AG10803 (cell line): ENCODE measurements at places on chromosomes 11 and 22.
A peak's percentile ranks its signal among the peaks of the same experiment; 100 is the strongest.

DNA sequence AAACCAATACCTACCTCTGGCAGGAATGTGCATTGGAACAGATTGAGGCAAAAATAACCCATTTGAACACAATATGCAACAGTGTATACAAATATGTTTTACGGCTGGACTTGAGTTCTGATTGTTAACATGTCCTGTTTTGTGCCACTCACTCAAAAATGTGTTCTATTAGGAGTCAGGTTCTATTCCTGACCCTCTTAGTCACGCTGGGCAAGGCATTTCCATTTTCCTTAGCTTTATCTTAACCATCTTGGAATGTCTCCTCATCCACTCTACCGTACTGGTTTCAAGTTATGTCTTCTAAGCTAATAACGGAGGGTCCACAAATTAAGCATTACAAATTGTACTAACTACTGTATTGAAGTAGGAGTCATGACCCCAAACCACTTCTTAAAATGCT, 78.6 kb downstream of the MAML2 start:
- DNase-seq = no peak

- peak; percentile 69 for DNase-seq
Measured at GRCh38 chr11:11843211-11843621, 1.4 kb downstream of the USP47 start.

- DNase-seq = peak; percentile 79
Measured at GRCh38 chr22:43777286-43777685, 34.8 kb downstream of the EFCAB6 start.

DNA sequence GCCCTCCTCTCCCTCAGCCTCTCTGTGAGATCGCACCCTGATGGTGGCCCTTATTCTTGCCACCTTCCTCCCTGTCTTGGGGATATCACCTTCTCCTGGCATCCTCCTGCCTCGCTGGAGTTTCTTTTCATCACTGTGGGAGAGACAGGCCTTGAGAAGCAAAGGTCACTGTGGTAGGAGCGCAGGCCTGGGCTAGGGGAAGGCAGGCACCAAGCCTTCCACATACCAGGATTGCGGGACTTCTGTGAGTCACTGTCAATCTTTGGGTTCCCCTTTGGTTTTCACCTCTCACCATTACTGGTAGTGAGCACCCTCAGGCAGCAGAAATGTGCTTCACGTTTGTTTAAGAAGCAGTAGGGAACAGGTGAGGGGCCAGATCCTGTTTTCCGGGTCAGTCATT, 31.2 kb upstream of the B3GAT1 start:
- DNase-seq = no peak

DNA sequence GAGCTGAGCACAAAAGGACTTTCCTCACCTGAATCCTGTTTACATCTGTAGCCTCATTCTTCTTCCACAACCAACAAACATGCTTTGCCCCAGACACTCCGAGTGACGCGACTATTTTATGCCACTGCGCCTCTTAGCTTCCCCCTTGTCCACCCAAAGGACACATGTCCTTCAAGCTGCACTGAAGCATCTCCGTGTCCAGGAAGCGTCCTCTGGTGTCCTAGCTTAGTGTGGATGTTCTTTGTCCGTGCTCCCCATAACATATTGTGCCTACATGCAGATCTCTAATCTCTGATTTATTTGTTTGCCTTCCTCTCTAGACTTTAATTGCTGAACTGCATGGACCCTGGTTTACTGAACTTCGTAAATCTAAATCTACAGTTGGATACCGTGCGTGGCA, 20.1 kb upstream of the CECR2 start:
- DNase-seq = no peak

- no peak for DNase-seq
Measured at GRCh38 chr11:15406851-15407351, 292.2 kb downstream of the INSC start.

DNA sequence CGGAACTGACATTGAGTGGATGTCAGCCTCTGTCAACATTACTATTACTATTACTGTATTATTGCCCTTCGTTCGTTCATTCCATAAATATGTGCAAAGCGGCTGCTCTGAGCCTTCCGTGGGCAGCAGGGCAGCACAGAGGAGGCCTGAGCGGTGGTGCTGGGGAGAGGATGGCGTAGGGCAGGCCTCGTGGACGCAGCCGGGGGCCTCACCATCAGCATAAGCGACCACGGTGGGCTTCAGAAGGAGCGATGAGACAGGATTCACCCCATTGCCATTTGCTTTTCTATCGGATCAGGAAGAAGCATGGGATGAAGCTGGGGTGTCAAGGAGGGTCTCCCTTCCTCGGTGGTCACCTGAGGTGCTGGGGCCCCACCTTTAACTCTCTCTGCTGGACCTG, 22.7 kb downstream of the ANO1 start:
- DNase-seq = no peak

DNA sequence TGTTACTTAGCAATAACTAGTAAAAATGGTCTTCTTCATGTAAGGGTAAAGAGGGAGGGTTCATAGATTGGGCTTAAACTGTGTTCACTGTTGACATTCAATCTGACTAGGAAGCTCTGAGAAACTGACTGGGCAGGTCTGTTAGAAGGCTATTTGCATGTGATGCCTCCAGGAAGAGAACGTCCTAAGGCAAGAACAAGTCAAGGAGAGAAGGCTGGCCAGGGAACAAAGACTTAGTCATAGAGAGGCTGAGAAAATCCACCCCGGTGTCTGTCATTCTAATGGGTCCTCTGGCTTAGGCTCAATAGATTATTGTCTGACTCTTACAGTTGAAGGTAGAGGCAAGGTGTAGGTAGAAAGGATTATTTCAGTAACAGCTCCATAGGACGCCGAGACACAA, 50.3 kb upstream of the CD44 start:
- DNase-seq = no peak

DNA sequence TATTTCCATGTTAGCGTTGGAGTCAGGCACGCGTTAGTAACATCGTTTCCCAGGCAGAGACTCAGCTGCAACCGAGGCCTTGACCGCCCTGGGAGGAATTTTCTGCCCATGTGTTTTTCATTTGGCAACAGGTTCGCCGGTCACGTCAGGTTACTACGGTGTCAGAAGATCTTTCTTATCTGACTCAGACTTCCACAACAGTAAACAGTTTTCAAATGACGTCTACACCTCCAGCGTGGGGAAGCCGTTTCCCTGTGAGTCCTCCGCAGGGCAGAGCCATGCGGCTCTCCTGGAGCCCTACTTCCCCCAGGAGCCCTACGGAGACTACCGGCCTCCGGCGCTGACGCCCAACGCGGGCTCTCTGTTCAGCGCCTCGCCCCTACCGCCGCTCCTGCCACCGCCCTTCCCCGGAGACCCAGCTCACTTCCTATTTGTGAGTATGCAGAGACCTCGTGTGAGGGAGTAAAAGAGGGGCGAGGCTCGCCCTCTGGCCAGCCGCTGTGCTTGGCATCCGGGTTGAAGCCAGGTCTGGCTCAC, 14.3 kb upstream of the POU2AF3 start:
- DNase-seq = no peak

DNA sequence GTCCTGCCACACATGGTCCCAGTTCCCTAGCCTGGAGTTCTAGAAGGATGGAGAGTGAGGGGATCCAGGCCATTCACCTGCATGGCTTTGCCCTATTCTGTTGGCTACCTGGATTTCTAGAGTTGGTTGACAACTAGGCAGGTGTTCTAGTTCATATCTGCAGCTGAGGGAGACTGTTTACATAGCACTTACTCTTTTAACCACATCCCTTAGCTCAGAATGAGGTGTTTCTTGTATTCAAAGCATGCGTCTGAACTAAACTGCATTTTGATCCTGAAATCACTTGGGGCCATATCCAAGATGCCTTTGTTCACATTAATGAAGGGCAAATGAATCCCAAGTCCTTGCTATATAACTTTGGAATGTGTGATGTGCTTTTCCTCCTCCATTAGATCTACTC, 60.9 kb downstream of the SYT13 start:
- no peak for DNase-seq

DNA sequence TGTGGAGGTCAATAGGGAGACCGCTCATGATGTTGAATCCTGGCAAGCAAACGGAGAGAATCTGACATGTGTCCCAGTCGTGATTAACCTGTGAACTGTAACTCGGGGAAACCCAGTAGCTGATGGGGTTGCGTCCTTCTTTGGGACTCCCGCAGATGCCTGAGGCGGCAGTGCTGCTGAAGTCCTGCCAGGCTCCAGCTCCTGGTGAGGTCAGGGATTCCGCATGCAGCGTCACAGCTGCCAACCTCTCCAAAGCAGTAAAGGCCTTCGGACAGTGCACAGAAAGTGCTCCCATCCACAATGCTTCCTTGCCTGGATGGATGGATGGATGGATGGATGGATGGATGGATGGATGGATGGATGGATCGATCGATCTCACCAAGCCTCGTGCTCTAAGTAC, 13.5 kb downstream of the KCNQ1 start:
- DNase-seq = no peak

DNA sequence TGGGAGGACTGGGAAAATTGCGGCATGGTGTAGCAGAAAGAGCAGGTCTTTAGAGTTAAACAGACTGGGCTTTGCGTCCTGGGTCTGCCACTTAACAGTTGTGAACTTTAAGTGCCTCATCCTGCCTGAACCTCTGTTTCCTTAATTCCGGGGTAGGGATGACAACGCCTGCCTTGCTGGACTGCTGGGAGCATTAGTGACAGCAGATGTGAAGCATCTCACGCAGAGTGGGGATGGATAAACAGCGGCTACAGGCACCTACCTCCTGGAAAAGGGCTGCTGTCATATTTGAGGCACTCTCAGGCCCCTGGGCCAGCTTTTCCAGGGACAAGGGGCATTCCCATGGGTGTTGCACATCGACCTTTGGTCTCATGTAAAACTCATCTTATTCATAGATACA, 572.2 kb downstream of the TBC1D22A start:
- no peak for DNase-seq

- peak; percentile 53 for DNase-seq
Measured at GRCh38 chr22:35842954-35843353, 125.3 kb downstream of the APOL5 start.

- no peak for DNase-seq
Measured at GRCh38 chr22:36578619-36579018, 49.7 kb upstream of the EIF3D start.

GRCh38 chr11:6055569-6055968, 25.0 kb upstream of the OR56A1 start:
- no peak for DNase-seq

GRCh38 chr11:133606124-133606523, 73.8 kb upstream of the OPCML start:
- DNase-seq = no peak

DNA sequence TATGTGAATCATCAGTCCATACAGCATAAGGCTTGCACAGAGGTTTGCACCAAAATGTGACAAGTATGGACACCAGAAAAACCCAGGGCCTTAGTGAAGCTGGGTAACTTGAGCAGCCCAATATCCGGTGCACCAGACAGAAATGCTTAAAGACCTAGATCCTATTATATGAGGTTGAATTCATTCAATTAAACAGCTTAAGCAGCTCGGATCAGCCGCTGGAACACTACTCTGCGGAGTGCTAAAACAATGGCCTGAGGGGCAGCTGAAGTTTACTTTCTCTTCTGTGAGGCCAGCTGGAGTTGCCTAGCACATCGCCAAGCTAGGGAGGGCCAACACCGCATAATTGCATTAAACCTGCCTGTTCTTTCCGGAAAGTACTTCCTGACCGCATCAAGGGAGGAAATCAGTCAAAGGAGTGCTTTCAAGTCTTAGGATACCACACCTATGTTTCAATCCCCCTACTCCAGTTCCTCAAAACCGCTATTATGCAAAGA, 17.0 kb upstream of the FAM181B start:
- no peak for DNase-seq

- peak; percentile 26 for DNase-seq
Measured at GRCh38 chr11:47185305-47186075, 744 bp downstream of the PACSIN3 start.

GRCh38 chr22:50473855-50474671, 772 bp downstream of the SBF1 start:
- DNase-seq = peak; percentile 46

GRCh38 chr11:94528551-94528950, 15.2 kb upstream of the FUT4 start:
- DNase-seq = no peak

DNA sequence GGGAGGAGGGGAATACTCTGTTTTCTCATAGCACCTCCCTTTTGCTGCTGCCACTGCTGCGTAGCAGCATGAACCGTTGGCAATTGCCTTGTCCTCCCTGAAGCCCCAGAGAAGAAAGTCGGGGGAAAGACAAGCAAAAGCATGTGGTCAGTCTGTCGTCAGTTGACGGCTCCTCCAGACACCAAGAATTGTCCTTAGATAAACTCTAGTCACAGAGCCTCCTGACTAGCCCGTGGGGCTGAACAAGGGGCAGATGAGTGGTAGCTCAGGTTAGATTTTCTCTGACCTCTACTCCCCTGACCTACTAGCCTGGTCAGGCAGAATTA, 126.4 kb upstream of the HSD17B12 start:
- no peak for DNase-seq

DNA sequence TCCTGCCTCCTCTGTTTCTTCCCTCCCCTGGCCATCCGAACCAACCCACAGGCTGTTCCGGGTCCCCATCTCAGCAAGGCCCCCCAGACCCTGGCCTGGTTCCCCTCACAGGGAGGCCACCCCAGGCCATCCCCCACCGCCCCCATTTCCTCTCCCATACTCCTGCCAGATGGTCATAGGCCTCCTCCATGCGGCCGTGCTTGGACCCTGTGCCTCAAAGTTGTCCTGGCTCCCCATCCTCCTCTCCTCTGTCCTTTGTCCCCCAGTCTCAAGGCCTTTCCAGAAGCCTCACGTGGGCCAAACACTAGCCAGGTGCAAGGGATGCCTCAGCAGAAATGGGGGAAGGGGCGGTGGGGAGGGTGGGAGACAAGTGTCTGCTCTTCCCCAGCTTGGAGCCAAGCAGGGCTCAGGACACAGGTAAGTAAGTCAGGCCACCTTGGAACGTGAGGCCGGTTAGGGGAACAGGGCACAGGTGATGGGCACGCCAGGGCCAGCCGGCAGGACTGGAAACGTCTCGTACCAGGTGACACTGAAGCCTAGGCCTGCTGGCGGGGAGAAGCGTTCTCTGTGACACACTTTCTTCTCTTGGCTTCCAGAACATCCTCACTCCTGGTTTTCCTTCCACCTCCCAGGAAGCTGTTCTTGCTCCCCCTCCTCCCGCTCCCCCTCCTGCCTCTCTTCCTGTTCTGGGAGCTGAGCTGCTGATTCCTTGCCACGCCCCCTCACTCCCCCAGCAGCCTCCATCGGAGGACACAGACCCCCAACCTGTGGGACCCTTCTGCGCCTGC, 31.5 kb upstream of the SLC22A12 start:
- no peak for DNase-seq

DNA sequence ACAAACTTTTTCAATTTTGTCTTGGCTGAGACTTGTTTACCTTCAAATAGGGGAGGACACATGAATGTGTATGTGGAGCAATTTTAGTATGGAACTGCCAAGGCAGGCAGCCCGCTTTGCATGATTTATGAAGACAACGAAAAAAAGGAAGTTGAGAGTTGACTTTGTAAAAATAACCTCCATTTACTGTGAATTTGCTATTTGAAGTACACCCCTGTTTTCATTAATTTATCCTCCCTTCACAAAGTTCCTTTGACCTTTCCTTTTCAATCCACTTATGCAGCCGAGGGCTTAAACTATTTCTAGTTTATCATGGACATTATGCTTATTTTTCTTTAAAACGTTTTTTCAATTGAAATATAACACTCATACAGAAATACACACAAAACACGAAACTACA, 369.6 kb upstream of the CADM1 start:
- DNase-seq = no peak
